ENCODE measurements at places on chromosomes 1 and 21. TPM values are rescaled to one million over a fixed set of nuclear protein-coding genes. Genes with fewer than 3 reads are reported as not detected.

Gene CD1E
- total RNA-seq: not detected

GRCh38 chr1:12620931-12621330, 2.9 kb upstream of the DHRS3 start:
- no peak for DNase-seq

GRCh38 chr1:182877842-182878241, 38.7 kb downstream of the DHX9 start:
- peak; percentile 38 for DNase-seq

DNA sequence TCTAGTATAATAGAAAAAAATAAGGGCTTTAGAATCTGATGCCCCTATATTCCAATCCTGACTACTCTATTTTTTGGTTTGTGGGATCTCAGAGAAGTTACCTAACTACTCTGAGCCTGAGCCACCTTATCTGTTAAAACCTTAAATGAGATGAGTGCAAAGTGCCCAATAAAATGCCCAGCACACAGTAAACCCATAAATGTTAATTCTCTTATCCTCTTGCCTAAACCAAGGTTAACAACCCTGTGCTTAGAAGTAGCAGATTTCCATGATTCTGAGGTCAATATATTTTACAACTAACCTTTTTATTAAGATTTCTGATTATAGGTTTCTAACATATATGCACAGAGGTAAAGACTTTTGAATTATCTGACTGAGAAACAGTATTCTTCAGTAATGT, 35.8 kb downstream of the DOCK7 start:
- DNase-seq: no peak

- no peak for DNase-seq
Observed at GRCh38 chr1:44500181-44501046, 95.4 kb downstream of the RNF220 start.

GRCh38 chr1:155478270-155478852, 84.2 kb downstream of the ASH1L start:
- no peak for DNase-seq

DNA sequence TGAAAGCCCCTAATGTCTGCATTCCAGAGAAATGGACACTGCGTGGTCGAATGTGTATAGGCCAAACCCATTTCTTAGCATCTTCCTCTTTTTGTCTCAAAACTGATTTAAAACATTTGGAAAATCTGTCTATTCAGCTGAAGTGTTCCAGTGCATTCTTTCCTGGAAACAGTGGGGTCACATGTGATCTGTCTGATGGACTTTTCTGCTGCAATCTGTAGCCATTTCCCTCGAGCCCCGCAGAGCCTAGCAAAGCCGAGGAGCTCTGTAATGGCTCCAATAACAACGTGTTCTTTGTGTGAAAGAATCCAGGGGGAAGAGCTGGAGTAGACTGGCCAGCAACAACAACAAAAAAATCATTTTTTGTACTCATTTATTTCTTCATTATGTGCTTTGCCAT, 329.3 kb downstream of the BARHL2 start:
- DNase-seq: no peak

DNA sequence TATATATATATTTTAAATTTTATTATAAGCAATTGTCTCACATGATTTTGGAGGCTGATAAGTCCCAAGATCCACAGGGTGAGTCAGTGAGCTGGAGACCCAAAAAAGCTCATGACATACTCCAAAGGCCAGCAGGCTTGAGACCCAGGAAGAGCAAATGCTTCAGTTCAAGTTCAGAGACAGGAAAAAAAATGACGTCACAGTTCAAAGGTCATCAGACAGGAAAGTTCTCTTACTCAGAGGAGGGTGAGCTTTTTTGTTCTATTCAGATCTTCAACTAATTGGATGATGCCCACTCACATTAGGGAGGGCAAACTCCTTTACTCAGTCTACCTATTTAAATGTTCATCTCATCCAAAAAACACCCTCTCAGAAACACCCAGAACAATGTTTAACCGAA, 18.2 kb downstream of the RXRG start:
- no peak for DNase-seq

GRCh38 chr1:221759436-221759835, 17.5 kb upstream of the DUSP10 start:
- no peak for DNase-seq

Gene IFI6
- total RNA-seq: 55.4 TPM
